ENCODE measurements at places on chromosomes 4 and X. TPM values are rescaled to one million over a fixed set of nuclear protein-coding genes. Genes with fewer than 3 reads are reported as not detected.

SSX4B gene
- total RNA-seq: not detected

DNA sequence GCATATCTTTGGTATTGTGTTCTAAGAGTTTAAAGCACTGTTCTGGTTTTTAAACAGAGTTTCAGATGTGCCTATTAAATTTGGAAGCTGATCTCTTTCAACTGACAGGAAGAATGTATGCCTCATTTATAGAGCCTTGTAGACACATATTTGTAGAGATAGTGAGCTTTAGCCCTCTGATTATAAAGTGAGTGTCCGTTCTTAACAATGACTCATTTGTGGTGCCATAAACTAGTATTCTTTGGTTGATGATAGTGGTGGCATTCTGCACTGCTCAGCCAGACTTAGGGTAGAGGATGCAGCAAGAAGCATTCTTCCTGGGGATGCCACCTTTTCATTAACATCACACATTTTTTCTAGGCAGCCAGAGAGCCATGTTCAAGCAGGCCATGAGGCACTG is 121.7 kb downstream of the TLL1 start:
- DNase-seq: no peak

GRCh38 chrX:30904632-30905031 is 15.6 kb upstream of the TAB3 start:
- no peak for DNase-seq

TRIM60 gene
- not detected for total RNA-seq

GRCh38 chr4:2385516-2385915 is 32.9 kb downstream of the ZFYVE28 start:
- no peak for DNase-seq

PCGF3 gene
- 50.8 TPM for total RNA-seq

GRCh38 chrX:86887341-86887740 is 630.3 kb upstream of the KLHL4 start:
- no peak for DNase-seq

POF1B gene
- 145 TPM for total RNA-seq

GRCh38 chr4:8143392-8144140 is 15.0 kb downstream of the ABLIM2 start:
- no peak for DNase-seq

DNA sequence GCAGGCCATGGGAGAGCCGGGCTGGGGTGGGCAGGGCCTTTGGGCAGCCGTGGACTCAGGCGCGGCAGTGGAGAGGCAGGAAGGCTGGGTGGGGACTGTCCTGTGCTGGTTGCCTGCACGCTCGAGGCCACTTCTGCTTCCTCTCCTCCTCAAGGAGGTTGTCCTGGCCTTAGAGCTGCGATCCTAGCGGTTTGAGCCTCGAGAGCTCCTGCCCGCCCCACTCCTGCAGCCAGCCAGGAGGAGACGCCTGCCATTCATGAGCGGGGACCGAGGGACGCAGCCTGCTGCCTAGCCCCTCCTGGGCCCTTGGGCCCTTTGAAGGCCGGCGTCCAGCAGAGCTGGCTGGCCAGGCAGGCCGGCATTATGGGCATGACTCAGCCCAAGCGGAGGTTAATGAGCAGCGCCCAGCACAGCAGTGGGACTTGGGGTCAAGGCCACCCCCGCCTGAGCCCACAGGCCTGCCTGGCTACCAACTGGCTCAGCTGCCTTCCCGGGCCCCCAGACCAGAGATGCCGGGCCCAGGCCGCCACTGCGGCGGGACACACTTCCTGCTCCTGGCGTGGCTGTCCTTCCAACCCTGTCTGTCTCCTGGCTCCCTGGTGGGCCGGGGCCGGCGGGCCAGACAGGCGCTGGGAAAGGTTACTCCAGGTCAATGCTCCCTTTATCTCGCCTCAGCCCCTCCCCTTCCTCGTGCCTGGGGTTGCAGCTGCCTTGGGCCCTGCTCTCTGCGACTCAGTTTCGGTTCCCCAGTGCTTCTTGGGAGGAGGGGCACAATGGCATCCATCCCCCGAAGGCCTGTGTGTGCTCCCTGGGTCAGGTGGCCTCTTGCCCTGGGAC is 1.8 kb downstream of the ABCD1 start:
- peak; percentile 70 for DNase-seq

SPANXN1 gene
- not detected for total RNA-seq

DNA sequence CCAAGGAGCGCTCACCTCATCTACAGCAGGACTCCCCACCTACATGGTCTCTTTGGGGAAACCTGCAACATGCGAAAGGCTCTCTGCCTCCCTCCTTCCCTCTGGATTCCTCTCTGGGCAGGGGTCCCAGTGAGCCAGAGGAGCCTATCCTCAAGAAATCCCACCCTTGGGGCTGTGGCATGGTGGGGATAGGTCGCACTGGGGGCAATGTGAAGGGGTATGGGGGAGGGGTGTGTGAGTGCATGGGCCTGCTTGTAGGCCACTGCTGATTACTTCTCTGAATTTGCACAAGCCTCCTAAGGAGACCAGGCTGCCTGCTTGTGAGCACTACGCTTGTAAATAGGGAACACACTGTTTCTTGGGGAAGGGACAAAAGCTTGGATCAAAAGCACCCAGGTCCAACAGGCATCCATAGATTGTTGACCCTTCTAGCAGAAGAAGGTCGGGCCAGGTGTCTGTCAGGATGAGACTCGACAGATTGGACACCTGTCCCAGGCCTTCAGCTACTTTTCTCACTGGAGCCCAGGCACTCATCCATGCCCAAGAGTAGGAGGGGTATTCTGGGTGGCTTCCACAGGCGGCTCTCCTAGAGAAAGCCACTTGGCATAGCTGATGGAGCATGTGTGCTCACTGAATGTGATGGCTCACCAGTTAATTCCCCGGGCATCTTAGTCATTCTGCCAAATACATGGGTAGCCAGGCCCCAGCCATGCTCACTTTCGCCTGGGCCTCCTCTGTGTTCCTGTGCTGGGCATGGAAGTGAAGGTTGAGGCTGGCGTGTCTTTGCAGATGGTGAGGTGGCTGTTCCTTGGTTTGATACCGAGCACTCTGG is 75.0 kb downstream of the NBDY start:
- no peak for DNase-seq

DNA sequence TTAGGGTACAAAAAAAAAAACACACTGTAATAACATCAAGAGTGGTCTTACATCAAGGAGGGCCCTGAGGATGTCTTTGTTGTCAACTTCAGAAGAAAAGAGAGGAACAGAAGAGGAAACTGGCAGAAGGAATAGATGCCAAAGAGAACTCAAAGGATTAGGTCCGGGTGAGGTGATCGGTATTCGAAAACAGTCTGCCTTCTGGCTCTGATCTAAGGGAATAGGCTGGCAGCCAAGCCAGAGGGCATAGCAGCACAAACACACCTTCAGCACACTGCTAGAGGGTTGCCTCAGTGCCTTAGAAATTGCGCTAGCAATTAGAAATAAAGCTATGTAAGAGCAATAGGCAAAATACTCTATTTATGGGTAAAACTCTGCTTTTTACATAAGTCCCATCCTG is 91.4 kb upstream of the TTC29 start:
- DNase-seq: no peak

- no peak for DNase-seq
Measured at GRCh38 chr4:91958596-91958995, 345.2 kb upstream of the GRID2 start.

DNA sequence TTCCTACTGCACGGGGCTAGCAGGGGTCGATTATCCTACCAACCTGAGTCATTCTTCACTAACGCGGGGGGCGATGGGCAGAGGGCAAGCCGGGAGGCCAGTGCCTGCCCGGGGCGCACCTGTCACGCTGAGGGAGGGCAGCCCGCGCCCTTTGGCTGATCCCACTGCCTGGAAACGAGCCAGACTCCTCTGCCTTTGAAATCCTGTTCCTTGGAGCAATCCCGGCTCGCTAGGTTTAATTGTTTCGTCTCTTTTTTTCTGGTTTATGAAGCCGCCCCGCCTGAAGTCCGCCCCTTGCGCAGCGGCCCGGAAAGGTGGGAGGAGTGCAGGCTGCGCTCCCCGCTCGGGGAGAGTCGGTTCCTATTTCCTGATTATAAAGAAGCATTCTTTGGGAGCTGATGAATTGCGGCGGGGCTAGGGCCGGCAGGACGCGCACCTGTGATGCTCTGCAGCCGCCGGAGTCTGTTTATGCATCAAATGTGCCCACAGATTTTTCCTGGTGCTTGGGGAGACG is 484.2 kb downstream of the BCOR start:
- peak; percentile 46 for DNase-seq

CCSER1 gene
- 13.4 TPM for total RNA-seq

Data from colonic mucosa (tissue), 4 donors.